ENCODE measurements at places on chromosomes 5 and 9.

- no peak for DNase-seq
These were observed 372.4 kb upstream of the PAPPA start for GRCh38 chr9:115781070-115781736.

GRCh38 chr5:78132507-78132906, 162.0 kb downstream of the AP3B1 start:
- DNase-seq: no peak

GRCh38 chr9:136616948-136617695, 45.6 kb upstream of the EGFL7 start:
- no peak for DNase-seq

- DNase-seq: peak; percentile 13
These were observed 992 bp downstream of the SPACA9 start for GRCh38 chr9:132879457-132880323.

DNA sequence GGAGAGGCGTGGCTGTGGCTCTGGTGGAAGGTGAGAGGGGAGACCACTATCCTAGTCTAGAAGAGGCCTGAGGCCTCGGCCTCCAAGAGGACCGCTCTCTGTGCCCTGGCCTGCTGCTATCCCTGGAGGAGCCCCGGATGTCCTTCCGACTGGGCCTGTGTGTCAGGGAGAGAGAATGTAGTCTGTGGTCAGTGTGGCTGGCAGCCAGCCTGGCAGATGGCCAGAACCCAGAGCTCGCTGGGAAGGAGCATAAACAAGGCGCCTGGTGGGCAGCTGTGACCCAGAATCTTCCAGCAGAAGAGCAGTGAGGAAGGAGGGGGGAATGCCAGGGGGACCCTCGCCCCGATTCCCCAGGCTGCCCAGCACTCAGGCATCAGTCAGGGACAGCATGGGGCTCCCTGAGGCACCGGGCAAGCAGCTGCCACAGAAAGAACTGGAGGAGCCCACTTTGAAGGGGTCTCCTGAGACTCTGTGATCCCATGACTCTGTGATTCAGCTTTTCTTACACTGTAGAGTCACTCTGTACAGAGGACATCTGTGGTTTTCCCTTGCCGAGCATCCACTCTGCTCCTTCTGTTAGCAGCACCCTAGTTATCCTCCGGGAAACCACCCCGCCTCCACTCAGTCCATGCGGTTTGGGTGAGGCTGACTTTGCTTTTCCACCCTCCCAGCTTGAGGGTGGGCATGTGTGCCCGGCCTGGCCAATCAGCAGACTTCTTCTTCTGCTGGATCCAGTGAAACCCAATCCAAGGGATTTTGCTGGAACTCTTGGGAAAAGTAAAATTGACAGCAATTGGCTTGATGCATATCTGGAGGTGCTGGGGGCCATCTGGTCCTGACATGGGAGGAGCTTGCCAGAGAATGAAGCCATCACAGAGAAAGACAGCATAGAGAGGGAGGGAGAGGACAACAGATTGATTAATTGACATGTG, 46.2 kb upstream of the PWWP2A start:
- DNase-seq: peak; percentile 73

DNA sequence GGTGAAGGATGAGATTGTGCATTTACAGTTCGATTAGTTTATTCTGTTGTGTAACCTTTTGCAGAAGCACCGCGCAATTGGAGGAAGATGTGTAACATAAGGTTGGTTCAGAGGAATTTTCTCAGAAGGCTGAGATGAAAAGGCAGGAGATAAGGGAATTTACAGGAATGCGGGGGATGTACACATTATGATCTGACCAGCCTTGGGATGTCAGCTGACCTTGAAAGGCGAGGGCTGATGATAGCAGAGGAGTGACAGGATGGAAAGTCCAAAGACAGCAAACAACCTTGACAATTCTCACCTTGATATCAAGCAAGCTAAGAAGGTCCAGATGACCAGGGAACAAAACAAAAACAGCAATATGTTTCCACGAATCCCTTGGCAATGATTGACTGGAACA, 88.8 kb downstream of the OTULIN start:
- DNase-seq: no peak

GRCh38 chr5:119373449-119373858, 17.6 kb downstream of the TNFAIP8 start:
- no peak for DNase-seq

- DNase-seq: peak; percentile 28
These were observed 8.8 kb upstream of the IGFBPL1 start for GRCh38 chr9:38432922-38433510.

- no peak for DNase-seq
These were observed 15.8 kb upstream of the PSAT1 start for GRCh38 chr9:78280982-78281668.

DNA sequence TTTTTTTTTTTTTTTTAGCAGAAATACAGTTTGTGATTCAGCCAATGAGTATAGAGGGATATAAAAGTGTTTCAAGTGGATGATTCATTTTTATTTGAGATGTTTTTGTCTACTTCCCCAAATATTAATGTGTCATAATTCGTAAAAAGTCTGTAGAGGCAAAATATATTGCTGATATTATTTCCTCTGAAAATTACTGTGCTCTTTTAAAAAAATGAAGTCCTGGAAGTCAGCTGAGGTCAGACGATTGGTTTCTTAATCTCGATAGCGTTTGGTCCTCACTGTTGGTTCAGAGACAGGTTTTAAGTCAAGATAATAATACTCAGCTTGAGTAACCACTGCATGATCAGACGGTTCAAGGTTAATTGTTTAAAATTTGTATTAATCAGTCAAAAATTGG, 19.5 kb downstream of the IL9 start:
- no peak for DNase-seq

DNA sequence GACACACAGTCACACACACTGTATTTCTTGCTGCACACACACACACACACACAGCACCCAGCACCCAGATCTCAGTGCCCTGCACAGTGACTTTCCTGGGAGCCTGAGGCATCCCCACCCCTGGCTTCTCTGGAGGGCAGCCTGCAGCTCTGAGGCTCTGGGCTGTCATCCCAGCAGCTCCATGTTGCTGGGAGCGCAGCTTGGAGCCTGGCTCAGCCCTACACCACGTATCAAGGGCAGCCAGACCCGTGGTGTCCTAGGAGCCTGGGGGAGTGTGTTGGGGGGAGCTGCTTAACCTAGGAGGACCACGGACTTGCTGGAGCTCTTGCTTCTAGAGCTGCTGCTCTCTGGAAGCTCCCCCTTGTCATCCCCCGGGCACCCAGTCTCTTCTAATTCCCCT, 5.2 kb downstream of the IER5L start:
- DNase-seq: no peak

- DNase-seq: no peak
These were observed 876 bp upstream of the JAK2 start for GRCh38 chr9:4984171-4984620.

DNA sequence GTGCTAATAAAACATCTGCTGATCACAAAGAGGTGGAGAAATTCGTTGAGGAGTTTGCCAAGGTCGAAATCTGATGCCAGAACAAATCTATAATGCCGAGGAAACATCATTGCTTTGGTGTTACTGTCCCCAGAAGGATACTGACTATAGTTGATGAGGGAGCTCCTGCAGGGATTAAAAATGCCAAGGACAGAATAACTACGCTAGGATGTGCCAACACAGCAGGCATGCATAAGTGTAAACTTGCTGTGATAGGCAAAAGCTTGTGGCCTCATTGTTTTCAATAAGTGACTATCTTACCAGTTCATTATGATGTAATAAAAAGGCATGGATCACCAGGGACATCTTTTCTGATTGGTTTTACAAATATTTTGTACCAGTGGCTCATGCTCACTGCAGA, 66.8 kb upstream of the ADCY2 start:
- DNase-seq: no peak

DNA sequence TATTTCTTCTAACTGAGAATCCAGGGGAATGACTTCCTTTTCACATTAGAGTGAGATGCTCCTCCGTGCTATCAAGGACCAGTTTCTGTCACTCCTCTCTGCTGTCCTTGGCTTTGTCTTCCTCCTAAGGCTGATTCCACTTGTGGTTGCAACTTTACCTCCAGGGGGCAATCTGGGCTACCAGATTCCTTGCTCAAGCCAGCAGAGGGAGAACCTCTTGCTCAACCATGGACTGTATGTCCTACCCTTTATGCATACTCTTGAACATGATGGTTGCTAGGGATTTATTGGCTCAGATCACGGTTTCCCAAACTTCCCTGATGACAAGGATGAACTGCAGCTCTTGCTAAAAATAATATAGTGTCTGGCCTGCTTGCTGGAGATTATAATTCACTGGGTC, 24.0 kb downstream of the NNT start:
- peak; percentile 76 for DNase-seq

DNA sequence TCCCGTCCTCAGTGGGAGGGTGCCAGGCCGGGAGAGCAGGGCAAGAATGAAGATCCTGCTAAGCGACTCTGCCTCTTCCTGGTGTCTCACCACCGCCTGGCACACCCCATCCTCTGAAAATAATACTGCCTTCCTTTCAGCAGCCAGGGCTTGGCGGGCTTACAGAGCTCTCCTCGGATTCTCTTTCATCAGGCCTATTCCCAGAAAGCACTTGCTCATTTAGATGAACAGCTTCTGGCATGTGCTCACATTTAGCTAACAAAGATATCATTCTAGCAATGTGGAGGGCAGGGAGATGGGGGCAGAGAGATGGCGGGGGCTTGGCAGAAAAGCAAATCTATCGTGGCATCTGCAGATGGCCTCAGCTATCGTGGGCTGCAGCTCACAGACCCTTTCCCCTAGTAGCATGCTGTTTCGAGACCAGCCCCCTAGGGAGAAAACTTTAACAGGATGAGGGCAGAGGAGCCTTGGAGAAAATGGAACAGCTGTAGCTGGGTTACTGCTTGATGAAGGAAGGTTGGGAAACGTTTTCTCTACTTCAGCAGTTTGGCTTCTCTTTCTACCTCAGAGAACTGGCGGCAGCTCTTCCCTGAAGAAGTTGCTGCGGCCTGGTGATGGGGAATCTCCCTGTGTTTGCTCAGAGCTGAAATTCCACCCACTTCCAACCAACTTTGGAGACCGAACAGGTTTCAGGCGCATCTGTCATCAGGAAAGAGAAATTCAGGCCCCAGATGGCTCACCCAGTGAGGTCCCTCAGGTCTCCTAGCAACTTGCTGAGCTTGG, 102.1 kb downstream of the TMEM174 start:
- DNase-seq: no peak

GRCh38 chr5:31095796-31096195, 97.7 kb upstream of the CDH6 start:
- no peak for DNase-seq

GRCh38 chr5:167557359-167557758, 734.1 kb upstream of the WWC1 start:
- no peak for DNase-seq

DNA sequence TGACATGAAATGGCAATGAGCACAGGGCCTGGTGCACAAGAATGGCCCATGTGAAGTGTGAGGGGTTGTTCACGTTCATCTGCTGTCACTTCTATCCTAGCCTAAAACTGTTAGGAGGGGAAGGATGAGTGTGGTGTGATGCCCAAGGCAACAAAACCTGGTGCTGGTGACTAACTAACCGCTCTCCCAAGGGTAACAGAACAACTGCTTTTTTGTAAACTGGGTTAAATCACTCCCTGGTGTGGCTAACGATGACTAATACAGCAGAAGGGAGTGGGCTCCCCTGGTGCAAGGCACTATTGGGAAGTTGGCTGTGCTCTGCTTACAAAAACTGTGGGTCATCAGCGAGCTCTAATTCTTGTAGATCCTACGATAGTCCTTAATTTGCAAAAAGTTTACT, 103.2 kb upstream of the VCAN start:
- peak; percentile 96 for DNase-seq

DNA sequence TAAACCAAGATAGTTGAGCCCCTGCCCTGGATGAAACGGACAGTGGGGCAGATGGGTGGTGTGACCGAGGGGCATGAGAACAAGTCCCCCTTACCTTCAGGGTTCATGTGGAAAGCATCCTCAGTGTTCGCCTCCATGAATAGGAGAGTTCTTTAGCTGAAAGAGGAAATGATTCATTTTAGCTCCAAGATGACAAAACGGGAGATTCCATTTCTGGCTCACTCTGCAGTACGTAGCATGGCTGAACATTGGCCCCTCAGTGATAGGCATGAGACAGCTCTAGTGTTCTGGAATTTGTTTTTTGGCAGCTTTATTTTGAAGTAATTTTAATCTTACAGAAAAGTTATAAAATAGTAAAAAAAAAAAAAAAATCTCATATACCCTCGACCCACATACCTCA, 70.2 kb upstream of the AGXT2 start:
- peak; percentile 15 for DNase-seq

DNA sequence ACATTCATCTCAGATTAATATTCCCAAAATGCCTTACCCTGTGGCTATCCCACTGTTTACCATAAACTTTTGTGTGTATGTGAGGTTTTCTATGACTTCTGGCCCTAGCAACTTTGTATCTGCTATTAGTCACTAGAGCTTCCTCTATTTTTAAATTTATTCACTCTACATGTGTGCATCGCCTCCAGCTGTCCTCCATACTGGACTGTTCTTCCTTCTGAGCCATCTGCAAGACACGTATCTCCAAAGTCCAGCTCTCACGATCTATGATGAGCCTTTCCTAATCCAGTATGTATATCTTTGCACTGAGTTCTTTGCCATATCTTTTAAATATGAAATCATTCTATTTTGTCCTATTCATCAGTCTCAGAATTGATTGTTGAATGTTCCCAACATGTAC, 1.7 kb upstream of the GNG10 start:
- DNase-seq: peak; percentile 6

GRCh38 chr9:69107771-69108170, 66.3 kb upstream of the TJP2 start:
- DNase-seq: no peak

DNA sequence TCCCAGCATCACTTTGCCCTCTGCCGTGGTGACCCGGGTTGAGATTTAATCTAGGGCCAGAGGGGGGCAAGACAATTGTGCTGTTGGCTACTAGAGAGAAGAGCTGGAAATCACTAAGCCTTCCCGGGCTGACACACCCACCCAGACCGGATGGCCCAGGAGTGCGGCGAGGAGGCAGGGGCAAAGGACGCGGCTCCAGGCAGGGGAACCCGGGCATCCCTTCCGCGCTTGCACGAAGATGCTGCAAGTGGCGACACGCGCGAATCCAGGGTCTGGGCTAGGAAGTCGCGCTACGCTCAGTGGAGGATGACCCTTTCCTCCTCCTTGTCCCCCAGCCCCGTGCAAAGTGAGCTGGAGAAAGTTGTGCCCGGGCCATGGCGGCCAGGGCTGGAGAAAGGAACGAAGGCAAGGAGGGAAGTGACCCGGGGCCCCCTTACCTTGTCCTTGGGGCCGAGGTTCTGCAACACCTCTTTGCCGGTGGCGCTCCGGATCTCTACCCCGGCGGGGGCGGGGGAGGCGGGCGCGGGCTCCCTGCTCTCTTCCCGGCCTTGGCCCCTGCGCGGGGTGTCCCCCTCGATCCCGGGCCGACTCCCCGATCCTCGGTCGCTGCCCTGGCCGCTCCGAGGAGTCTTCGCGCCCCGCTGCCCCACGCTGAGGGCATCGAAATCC, 693 bp downstream of the DPYSL3 start:
- no peak for DNase-seq

DNA sequence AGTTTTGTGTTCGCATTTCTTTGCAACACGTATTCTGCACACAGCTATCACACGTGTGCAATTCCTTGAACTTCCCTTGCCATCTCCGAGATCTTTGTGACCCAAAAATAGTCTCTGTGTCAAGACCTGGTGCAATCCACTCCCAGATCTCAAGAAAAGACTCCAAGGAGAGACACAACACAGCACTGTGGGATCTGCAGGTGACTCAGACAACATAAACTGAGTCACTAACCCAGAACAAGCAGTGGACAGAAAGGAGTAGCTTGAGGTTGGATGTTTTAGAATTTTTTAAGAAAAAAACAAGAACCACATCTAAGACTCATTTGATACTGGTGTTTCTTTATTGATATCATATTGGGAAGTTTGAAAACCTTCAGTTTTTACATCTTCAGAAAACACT, 396.9 kb downstream of the AGTPBP1 start:
- no peak for DNase-seq

- DNase-seq: no peak
These were observed 32.0 kb downstream of the UNC13B start for GRCh38 chr9:35193762-35194161.
